ENCODE measurements at places on chromosomes 11 and 22.

DNA sequence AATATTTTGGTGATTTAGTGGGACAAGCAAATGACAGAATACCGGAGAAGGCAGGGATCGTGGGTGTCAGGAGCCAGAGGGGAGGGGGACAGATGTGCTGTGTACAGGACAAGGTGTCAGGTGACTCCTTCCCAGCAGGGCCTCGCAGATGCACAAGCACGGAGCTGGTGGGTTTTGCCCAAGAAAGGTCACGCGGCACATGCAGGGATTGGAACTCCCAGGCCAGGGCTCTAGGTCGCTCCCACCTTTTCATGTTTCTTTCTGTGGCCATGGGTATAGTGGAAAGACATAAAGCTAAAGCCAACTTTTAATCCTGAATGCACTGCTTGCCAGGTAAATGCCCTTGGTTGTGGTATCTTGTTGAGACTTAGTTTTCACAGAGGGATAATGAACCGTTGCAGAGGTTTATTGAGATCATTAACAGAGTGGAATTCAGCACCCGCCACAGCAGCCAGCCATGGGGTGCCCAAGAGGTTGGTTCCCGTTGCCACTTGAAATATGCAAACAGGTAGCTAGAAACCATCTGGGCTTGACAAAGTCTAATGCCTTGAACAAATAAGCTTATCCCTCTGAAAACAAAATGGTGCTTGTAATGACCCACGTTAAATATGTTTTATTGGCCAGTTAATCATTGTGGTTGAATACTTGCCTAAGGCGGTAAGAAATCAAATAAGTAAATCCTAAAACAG, 10.1 kb downstream of the C22orf23 start:
- DNase-seq: no peak

GRCh38 chr11:127620671-127621070, 620.1 kb upstream of the KIRREL3 start:
- no peak for DNase-seq

- DNase-seq: no peak
Measured at GRCh38 chr22:29487426-29487986, 7.5 kb downstream of the NEFH start.

GRCh38 chr11:124842305-124842704, 22.9 kb upstream of the ROBO3 start:
- DNase-seq: no peak

GRCh38 chr22:17999851-18000250, 24.5 kb downstream of the MICAL3 start:
- no peak for DNase-seq

DNA sequence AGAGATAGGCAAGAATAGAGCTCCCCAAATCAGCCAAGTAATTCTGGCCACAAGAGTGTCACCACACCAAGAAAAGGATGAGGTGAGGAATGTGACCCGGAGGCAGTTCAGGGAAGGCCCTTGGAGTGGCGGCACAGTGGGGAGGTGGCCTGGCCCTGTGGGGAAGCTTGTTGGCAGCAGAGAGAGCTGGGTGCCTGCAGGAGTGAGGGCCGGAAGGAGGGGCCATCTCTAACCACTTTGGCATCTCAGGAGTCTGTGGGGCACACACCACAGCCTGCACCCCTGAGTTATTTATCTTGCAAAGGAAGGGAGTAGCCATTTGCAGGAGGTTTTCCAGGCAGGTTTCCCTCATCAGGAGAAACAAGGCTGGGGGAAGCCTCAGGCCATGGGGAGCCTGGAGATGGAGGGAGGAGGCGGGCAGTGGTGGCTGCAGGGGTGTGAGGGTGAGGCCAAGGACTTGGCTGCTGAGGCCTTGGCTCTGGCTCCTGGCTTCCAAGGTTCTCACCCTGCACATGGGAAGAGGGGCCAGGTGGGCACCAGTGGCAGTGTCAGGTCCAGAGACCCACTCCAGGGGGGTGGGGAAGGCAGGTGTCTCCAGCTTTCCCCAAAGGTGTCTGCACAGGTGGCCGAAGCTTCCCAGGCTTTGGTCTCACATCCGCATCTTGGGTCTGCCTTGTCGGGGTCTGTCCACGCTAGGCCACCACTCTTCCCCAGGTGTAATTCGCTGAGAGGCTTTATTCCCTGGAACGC, 370.2 kb downstream of the CTTN start:
- DNase-seq: no peak

DNA sequence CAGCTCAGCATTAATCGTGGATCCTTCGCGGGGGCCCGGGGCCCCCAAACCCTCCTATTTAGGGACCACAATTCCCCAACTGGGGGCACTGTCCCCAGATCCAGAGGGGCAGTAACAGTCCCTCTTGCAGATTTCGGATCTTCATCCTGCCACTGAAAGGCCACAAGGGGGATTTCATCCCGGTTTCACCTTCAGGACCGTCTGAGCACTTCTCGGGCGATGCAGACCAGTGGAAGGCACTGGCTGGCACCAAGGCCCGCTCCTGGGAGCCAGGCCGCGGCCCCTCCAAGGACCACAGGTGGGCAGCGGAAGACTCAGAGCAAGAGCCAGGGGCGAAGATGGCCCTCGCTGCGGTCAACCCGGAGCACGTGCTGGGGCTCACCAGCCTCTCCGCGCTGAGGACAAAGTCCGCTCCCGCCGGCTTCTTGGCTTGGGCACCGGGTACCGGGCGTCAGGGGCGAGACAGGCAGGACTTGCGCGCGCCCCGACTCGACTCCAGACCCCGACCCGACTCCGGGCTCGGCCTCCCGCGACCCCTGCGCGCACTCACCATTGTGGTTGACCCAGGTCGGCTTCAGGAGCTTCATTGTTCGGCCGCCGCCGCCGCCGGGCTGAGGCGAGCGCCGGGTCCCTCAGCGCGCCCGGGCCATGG, 517 bp downstream of the HIRA start:
- no peak for DNase-seq

- no peak for DNase-seq
Measured at GRCh38 chr11:95517453-95517852, 272.1 kb downstream of the FAM76B start.
